Spleen (tissue), 13 donors: ENCODE measurements at places on chromosomes 7 and 10. TPM values are rescaled to one million over a fixed set of nuclear protein-coding genes. Genes with fewer than 3 reads are reported as not detected.

DNA sequence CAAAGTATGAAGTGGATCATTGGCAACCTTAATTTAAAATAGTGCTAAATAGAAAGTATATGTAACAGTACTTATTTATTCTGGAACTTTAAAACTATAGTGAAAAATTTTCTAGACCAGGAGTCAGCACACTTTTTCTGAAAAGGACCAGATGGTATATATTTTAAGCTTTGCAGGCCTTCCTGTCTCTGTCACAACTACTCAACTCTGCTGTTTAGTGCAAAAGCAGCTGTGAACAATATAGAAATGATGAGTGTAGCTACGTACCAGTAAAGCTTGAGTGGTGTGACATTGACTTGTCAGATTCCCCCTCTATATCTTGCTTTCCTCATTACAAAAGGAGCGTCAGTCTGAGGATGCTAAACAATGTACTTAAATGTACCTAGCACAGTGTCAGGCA lies 88.1 kb upstream of the IGFBP3 start:
- no peak for DNase-seq

DNA sequence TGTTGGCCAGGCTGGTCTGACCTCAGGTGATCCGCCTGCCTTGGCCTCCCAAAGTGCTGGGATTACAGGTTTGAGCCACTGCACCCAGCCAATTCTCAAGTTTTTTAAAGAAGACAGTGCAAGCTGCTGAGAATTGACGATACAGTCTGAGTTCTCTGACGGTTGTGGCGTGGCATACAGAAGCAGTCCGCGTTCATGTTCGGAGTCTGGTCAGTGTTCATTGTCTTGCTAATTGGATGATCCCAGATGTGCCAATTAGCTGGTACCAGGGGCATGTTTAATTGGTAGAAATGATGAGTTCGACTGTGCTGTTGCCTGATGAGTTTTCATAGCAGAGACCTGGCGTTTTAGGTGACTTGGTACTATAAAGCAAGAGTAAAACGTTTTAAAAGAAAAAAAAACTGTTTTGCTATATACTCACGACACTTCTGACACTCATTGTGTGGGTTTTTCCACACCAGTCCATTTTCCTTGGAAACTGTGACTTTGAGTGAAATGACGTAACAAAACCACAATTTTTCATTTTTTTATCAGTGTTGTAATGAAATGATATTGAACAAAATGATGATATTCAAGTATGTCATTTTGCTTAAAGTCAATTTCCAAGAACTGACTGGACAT lies 32.3 kb downstream of the CAMK1D start:
- no peak for DNase-seq

DNA sequence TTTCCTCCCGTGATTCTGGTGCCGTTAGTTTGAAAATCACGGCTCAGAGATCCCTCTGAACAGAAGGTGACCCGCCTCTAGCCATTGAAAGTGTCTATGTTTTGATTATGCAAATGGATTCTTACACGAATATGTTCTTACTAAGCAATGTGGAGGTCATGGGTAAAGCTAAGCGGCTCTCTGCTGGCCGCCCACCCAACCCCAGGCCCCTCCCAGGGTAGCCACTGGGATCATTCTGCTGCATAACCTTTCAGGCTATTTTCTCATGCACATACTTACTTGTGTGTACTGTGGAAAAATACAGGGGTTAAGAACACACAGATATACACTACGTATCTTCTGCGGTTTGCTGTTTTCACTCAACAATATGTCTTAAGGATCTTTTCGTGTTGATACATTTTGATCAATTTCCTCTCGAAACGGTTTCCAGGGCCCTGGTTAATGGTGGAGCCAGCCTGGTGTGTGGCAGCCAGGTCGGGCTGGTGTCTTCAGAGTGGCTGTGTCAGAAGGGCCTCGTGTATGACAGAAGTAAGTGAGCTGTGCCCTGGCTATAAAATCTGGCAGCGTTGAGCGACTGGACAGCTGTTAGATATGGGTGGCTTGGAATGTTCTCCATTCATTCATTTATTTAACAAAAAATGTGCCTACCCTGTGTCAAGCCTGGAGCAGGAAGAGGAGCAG lies 29.9 kb downstream of the ZNF783 start:
- no peak for DNase-seq

- DNase-seq, result no peak
These were observed 351.2 kb downstream of the PHTF2 start for GRCh38 chr7:78149787-78150186.

DNA sequence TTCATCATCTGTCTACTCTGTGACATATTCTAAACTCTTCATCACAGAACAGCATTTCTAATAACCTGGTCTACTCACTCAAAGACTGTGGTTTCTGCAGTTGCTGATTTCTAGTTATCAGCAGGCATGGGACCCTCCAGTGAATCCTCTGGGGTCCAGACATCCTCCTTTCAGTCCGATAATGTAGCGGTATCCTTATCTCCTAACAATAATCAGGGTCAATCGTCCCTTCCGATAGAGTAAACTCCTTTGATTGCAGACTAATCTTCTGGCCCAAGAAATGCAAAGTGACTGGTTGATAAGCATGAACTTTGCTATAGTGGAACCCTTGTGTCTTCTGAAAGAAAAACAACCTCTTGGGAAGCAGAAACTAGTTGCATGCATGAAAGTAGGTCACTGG lies 1209.8 kb upstream of the CELF2 start:
- DNase-seq, result no peak

DNA sequence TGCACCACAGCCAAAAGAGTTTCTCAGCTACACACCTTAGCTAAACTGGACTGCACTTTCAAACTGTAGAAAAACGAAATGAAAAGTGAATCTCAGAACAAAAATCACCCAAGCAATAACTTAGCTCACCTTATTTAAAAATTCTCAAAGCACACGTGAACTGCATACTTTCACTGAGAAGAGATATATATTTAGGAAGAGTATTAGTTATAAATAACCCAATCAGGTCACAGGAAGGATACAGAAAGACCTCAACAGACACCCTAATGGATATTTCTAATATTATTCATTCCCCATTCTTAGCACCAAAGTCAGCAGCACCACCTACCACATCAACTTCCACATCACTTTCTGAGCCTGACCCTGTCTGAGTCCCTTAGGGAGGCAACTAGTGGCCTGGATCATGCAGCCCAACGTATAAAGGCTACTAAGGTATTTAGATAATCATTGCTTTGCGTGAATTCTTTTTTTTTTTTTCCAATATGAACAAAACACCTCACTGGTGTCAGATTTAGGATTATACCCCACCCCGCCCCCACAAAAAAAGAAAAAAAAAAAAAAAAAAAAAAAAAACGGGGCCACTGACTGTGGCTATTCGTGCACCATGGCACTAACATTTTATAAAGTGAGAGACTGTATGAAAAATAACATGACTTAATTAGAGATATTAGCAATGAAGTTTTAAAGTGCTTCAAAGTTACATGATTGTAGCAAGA lies 2.6 kb downstream of the ABI1 start:
- no peak for DNase-seq

DNA sequence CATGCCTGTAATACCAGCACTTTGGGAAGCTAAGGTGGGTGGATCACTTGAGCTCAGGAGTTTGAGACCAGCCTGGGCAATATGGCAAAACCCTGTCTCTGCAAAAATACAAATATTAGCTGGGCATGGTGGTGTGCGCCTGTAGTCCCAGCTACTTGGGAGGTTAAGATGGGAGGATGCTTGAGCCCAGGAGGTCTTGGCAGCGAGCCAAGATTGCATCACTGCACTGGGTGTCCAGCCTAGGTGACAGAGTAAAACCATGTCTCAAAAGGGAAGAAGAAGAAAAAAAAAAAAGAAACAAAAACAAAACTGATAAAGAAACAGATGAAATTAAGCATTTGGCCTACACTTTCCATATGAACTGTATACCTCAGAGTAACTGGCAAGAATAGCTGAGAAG lies 319.2 kb downstream of the PARD3 start:
- no peak for DNase-seq

- DNase-seq, result no peak
These were observed 41.3 kb downstream of the IL2RA start for GRCh38 chr10:6020826-6021225.

GRCh38 chr10:101812606-101813005 lies 5.6 kb downstream of the OGA start:
- DNase-seq, result no peak

DNA sequence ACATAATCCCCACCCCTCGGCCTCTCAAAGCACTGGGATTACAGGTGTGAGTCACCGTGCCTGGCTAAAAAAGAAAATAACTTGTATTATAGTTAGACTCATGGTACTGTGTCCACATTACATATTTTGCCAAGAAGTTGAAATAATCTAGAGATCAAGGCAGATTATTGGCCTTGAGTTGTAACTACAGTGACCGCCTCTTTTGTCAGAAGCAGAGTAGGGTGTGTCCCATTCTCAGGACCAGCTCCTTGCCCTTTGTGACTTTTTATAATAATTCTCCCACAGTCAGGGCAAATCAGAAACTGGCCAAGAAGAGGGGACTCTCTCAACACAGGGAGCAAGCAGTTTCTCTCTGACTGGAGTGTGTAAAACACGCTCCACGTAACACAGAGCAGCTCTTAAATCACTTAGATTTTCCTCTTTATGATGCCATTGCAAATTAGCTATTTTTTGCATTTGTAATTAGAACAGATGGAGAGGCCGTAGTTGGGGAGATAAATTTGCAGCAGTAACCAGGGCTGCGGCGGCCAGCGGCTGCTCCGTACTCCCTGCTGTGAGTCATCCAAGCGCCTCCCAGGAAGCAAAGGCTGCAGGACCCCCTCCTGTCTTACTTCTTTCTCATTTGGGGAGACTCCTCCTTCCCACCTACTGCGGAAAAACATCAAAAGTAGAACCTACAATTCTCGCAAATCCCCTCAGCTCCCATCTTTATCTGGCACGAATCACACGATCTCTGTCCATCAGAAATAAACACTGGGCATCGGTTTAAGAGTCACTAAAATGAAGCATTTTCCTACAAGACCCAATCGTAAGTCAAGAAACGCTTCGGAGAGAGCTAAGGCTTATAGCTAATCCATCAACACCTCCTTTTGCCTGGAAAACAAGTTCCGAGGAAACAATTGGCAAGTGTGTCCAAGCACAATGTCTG lies 32.1 kb upstream of the MSRB2 start:
- no peak for DNase-seq

- DNase-seq, result no peak
These were observed 142.6 kb downstream of the DOCK1 start for GRCh38 chr10:127047878-127048238.

DNA sequence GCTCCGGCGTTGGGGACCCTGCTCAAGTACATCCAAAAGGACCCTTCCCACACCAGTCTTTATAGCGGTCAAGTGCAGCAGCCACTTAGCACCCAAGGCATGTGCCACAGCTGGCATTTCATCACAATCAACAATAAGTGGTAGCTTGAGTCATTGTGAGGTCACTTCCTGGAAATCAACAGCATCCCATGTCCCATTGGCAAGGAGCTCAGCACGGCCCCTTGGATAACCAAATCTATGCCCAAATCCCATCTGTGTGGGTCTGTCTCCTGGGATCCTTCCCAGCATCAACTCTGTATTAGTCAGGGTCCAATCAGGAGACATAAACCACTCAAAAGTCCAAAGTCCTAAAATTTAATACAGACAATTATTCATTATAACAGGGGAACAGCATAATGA lies 27.1 kb downstream of the MDH2 start:
- no peak for DNase-seq

DNA sequence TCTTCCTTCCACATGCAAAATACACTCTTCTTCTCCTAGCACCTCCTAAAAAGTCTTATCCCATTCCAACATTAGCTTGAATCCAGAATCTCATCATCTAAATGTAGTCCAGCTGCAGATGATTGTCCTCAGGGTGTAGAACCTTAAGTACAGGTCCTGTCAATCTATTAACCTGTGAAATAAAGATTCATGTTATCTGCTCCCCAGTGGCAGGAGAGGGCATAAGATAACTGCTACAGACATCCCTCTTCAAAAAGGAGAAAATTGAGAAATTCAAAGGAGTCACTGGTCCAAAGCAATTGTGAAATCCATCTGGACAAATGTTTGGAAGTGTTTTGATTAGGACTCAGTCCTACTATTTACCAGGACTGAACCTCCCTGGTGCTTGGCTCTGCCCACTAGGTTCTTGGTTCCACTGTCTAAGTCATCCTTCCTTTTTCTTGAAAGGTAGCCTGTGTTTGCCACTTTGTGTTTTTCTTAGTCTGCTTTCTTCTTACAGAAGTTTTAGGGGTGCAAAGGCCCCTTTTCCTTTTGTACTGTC lies 96.2 kb downstream of the ADD3 start:
- DNase-seq, result no peak

GRCh38 chr7:112160130-112160770 lies 45.9 kb downstream of the DOCK4 start:
- no peak for DNase-seq

GRCh38 chr7:116219288-116219687 lies 8.9 kb downstream of the TES start:
- no peak for DNase-seq

- DNase-seq, result no peak
These were observed 44.1 kb upstream of the ADO start for GRCh38 chr10:62760401-62760800.

DNA sequence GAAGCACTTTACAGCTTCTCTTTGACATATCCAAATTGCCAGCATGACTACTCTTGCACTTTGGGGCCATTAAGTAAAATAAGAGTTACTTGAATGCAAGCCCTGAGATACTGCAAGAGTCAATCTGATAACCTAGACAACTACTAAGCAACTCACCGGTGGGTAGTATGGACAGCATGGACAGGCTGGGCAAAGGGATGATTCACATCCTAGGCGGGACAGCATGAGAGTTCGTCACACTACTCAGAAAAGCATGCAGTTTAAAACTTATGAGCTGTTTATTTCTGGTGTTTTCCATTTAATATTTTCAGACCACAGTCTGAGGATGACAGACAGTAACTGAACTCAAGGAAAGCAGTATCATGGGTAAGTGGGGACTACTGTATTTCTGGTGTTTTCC lies 84.0 kb downstream of the ORC5 start:
- no peak for DNase-seq

GRCh38 chr7:47885309-47885986 lies 62.8 kb downstream of the PKD1L1 start:
- DNase-seq, result no peak

GRCh38 chr7:68256295-68256694 lies 1259.7 kb downstream of the TYW1 start:
- DNase-seq, result no peak

DNA sequence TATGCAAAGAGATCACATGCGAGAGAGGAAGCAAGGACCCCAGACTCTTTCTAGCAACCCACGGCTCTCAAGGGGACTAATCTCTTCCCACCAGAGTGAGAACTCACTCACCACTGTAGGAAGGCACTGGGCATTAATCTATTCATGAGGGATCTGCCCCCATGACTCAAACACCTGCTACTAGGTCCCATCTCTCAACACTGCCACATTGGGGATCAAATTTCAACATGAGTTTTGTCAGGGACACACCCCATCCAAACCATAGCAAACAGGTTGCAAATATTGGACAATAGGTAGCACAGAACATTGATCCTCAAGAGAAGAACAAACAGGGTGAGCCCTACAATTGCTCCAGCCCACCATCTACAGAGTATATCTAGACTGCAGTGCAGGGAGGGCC lies 740.6 kb downstream of the LRMDA start:
- no peak for DNase-seq

GRCh38 chr10:109991266-109991855 lies 16.4 kb upstream of the ADD3 start:
- no peak for DNase-seq

- DNase-seq, result no peak
These were observed 33.8 kb upstream of the LOXL4 start for GRCh38 chr10:98301664-98302319.

- no peak for DNase-seq
These were observed 150.4 kb downstream of the MAD1L1 start for GRCh38 chr7:2082139-2082998.

The C7orf33 gene
- not detected for total RNA-seq

The GIMAP2 gene
- total RNA-seq, result 85.7 TPM

The PLPP4 gene
- total RNA-seq, result not detected

The CFAP58 gene
- 0.46 TPM for total RNA-seq

The CCDC3 gene
- total RNA-seq, result 11.0 TPM

The GSDME gene
- total RNA-seq, result 9.7 TPM
